ENCODE measurements at places on chromosomes 7 and 10. TPM values are rescaled to one million over a fixed set of nuclear protein-coding genes. Genes with fewer than 3 reads are reported as not detected.

- no peak overlapping the region for H3K27ac ChIP-seq
- no peaks in the 10 kb centered on the region for H3K27me3 ChIP-seq
- no peak for DNase-seq
- no peak overlapping the region for H3K4me3 ChIP-seq
- H3K36me3 ChIP-seq = no peaks in the 10 kb centered on the region
- H3K4me1 ChIP-seq = no peaks in the 10 kb centered on the region
Measured at GRCh38 chr10:103942866-103943265, 24.1 kb upstream of the SLK start.

ASAH2 gene
- total RNA-seq = 1.5 TPM

ADAM12 gene
- total RNA-seq = 0.98 TPM

ACHE gene
- total RNA-seq = 2.9 TPM

DNA sequence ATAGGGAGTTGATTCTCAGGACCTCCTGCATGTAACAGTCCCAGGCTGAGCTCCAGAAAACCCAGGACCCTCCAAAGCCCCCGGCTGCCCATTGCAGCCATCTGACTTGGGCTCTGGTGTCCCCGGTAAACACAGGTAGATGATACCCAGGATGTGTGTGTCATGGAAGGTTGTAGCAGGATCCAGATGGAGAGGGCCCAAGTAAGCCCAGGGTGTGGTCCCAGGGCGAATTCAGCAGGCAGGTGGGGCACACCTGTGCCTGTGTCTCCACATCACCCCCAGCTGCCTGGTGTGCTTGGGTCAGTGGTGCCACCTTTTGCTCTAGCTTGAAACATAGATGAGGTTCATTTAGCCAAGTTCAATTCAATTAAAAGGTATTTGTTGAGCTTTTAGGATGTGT is 524.1 kb downstream of the GLRX3 start:
- H3K4me3 ChIP-seq = no peak overlapping the region
- H3K4me1 ChIP-seq = no peaks in the 10 kb centered on the region
- H3K27ac ChIP-seq = no peak overlapping the region
- no peaks in the 10 kb centered on the region for H3K36me3 ChIP-seq
- no peaks in the 10 kb centered on the region for H3K27me3 ChIP-seq
- no peak for DNase-seq

- no peaks in the 10 kb centered on the region for H3K27me3 ChIP-seq
- H3K36me3 ChIP-seq = no peaks in the 10 kb centered on the region
- DNase-seq = no peak
- no peak overlapping the region for H3K4me3 ChIP-seq
Measured at GRCh38 chr10:57959318-57960006, 308.2 kb downstream of the IPMK start.

GRCh38 chr10:33257439-33258080 is 76.9 kb downstream of the NRP1 start:
- peaks cover 8% of the 10 kb centered on the region for H3K4me1 ChIP-seq
- H3K4me3 ChIP-seq = no peak overlapping the region
- no peaks in the 10 kb centered on the region for H3K27me3 ChIP-seq

HMX2 gene
- total RNA-seq = not detected

DNA sequence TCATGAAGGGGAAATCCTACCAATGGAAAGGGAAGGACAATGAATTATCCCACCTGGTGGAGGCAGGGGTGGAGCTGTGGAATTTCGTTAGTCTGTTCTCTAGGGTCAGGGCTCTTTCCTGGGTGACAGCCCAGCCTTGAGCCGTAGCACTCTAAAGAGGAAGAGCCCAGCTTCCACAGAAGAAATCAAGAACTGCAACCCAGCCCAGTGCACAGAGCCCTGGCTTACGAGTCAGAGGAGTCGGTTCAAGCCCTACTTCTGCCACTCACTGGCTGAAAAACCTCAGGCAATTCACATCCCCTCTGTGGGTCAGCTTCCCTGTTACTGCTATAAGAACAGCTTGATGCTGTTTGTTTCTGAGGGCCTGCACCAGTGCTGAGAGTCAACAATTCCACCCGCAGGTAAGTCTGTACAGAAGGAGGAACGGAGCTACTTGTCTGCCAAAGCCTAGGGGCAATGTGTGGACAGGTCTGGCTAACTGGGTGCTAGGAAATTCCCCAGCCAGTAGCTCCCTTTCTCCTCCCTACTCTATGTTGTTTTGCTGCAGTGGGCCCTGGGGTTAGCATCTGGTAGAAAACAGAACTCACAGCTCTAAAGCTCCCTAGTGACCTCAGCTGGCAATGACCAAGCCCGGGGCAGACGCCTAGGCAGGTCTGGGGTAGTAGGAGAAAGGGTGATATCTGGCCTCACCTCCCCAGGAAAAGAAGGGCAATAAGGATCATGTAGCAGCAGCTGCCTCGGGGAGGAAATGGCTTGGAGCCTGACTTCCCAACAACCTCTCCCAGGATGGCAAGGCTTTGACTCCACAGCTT is 3.3 kb downstream of the AVPI1 start:
- peak overlapping the region; percentile 68 for H3K4me3 ChIP-seq
- H3K27me3 ChIP-seq = no peaks in the 10 kb centered on the region
- peak overlapping the region; percentile 89 for H3K27ac ChIP-seq
- peaks cover 52% of the 10 kb centered on the region for H3K4me1 ChIP-seq

DNA sequence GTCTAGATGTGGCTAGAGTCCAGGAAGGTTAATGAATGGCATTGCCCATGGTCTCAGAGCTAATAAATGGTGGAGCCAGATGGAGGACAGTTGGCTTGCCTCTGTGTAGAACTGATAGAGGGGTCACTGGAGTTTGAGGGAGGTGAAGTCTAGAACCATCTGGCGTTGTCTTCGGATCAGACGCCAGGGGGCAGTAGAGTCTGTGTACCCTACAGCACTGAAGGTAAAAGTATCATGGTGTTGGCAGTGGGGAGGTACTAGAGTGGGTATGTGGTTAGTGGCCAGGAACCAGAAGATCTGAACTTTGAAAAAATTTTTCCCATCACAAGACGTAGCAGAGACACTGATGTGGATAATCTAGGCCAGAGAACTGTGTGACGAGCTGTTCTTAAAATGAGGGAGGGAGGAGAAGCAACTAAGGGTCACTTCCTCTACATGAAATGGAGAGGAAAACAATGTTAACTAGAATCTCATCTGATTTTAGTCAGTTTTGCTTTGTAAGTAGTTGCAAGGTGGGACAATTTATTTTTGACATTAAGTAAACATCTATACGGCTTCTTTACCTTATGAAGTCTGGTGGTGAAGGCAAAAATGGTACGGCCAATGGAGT is 227.9 kb upstream of the PRSS58 start:
- no peaks in the 10 kb centered on the region for H3K4me1 ChIP-seq
- no peak overlapping the region for H3K27ac ChIP-seq
- H3K27me3 ChIP-seq = no peaks in the 10 kb centered on the region
- DNase-seq = no peak
- H3K36me3 ChIP-seq = no peaks in the 10 kb centered on the region

DNA sequence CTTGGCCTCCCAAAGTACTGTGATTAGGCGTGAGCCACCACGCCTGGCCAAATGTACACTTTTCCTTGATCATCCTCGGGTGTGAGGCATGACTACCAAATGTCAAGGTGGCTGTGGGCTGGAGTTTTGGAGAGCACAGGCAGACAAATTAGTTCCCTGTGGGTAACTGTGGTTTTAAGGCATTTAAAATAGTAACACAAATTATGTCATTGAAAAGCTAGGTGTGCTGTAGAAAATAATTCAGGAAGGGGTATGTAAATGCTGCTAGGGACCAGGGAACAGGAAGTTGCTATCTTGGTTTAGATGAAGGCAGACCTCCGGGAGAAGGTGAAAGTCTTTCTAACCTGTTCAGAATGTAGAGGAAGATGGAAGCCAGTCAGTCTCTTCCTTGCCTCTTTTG is 9.9 kb downstream of the GLRX3 start:
- H3K27ac ChIP-seq = no peak overlapping the region
- DNase-seq = no peak
- H3K4me3 ChIP-seq = no peak overlapping the region
- no peaks in the 10 kb centered on the region for H3K27me3 ChIP-seq
- H3K36me3 ChIP-seq = peaks cover 27% of the 10 kb centered on the region
- no peaks in the 10 kb centered on the region for H3K4me1 ChIP-seq

GRCh38 chr7:8105449-8106095 is 137.0 kb downstream of the GLCCI1 start:
- H3K36me3 ChIP-seq = no peaks in the 10 kb centered on the region
- H3K4me3 ChIP-seq = no peak overlapping the region
- no peak for DNase-seq
- no peaks in the 10 kb centered on the region for H3K27me3 ChIP-seq
- no peak overlapping the region for H3K27ac ChIP-seq
- no peaks in the 10 kb centered on the region for H3K4me1 ChIP-seq

DNA sequence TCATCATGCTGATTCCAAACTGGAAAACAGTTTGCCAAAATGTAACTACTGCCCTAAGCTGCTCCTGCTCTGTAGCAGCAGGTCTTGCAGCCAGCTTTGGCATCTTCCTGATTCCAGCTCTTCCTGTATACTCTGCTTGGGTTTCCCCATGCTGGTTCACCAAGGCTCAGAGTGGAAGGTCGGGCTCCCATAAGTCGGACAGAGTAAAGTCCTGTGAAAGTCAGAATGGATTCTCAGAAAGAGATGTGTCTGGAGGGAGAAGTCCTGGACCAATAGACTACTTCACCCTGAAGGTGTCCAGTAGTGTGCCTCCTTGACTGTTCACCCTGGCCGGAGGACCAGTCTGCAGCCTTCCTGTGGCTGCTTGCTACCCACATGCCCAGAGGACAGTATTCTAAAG is 93.8 kb downstream of the STRA8 start:
- H3K27ac ChIP-seq = no peak overlapping the region
- no peaks in the 10 kb centered on the region for H3K4me1 ChIP-seq
- no peaks in the 10 kb centered on the region for H3K36me3 ChIP-seq
- H3K4me3 ChIP-seq = no peak overlapping the region

DNA sequence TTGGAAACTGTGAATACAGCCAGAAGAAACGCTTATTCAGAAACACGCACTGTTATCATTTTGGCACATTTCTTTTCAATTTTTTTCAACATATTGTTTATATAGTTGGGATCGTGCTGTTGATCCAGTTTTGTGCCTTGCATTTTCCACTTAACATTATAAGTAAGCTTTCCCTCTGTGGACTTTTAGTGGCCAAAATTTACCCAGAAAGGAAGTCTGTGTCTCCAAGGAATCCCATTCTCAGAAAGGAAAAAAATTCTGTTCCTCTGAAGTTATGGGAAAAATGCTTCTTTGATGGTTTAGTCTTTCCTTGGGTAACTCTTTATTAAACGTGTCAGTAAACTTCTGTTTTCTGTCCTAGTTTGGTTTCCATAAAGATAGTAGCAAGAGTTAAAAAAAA is 280.0 kb downstream of the REEP3 start:
- no peak overlapping the region for H3K27ac ChIP-seq
- no peak for DNase-seq
- H3K27me3 ChIP-seq = no peaks in the 10 kb centered on the region
- H3K36me3 ChIP-seq = no peaks in the 10 kb centered on the region
- H3K4me1 ChIP-seq = peaks cover 3% of the 10 kb centered on the region

SH2B2 gene
- total RNA-seq = 13.2 TPM

GRCh38 chr7:134378562-134378961 is 61.8 kb upstream of the SLC35B4 start:
- no peak for DNase-seq
- no peaks in the 10 kb centered on the region for H3K36me3 ChIP-seq
- H3K4me3 ChIP-seq = no peak overlapping the region
- no peaks in the 10 kb centered on the region for H3K4me1 ChIP-seq
- H3K27ac ChIP-seq = no peak overlapping the region

DNA sequence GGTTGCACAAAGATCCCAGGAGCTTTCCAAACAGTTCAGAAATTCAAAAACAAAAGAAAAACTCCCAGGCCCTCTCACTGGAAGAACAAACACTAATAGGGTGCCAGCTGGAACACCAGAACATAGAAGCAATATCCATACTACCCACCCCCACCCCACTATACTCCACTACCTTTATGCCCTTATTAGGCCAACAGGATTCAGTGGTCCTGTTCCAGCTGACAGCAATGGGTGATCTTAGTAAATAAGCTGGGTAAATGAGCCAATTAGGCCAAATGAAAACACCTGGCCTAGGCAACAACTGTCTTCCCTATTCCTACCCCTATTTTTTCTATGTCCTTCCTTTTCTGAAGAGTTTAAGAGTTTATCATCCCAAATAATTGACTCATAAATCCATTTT is 11.7 kb downstream of the NOC3L start:
- H3K27ac ChIP-seq = no peak overlapping the region
- H3K36me3 ChIP-seq = peaks cover 88% of the 10 kb centered on the region
- H3K4me1 ChIP-seq = no peaks in the 10 kb centered on the region
- DNase-seq = no peak
- no peak overlapping the region for H3K4me3 ChIP-seq

MEOX2 gene
- 21.9 TPM for total RNA-seq

GRCh38 chr10:132551808-132552130 is 14.2 kb downstream of the INPP5A start:
- H3K4me3 ChIP-seq = no peak overlapping the region
- no peak for DNase-seq
- peaks cover 8% of the 10 kb centered on the region for H3K4me1 ChIP-seq
- no peaks in the 10 kb centered on the region for H3K27me3 ChIP-seq

DNA sequence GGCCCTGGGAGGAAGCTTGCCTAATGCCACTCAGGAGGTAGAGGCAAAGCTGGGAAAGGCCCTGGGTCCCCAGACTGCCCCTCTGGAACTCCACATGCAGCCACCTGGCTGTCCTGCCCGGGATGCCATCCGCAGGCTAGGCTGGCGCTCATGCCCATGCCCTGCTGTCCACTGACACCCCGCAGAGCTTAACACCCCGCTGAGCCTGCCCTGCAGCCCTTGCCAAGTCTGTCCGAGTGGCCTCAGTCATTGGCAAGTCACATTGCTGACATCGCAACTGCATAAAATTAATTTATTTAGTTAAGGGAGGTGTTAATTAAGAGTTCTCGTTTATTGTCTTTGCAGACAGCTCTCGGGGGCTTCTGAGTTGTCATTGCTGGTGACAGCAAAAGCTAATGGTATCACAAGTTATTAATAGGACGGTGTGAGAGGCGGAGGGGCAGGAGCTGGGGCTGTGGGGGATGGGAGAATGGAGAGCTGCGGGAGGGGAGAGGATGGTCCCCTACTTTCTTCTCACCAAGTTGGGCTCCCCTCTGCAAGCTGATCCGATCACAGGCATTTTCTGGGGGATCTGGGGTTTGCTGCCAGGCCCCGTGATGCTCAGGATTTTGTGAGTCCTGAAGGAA is 55.6 kb upstream of the PCBD1 start:
- H3K4me3 ChIP-seq = no peak overlapping the region
- no peaks in the 10 kb centered on the region for H3K36me3 ChIP-seq
- H3K27me3 ChIP-seq = no peaks in the 10 kb centered on the region
- no peak overlapping the region for H3K27ac ChIP-seq

STEAP4 gene
- 53.9 TPM for total RNA-seq

DNA sequence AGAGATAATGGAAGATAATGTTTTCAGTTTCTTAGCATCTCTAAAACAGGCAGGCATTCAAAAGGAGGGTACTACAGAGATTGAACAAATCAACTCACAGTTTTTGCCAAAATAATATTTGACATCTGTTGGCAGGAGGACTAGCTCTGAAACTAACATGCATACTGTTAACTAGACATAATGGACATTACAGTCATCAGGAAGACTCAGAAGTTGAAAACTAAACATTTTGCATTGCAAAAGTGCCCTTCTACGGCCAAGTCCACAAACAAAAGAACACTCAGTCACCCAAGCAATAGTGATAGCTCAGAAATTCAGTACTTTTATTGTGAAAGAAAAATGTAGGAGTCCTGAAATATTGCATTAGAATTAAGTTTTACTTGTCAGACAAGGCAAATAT is 399.0 kb downstream of the HGF start:
- DNase-seq = no peak
- no peaks in the 10 kb centered on the region for H3K36me3 ChIP-seq
- no peak overlapping the region for H3K4me3 ChIP-seq
- no peaks in the 10 kb centered on the region for H3K27me3 ChIP-seq
